SW480 (cell line): ENCODE measurements at places on chromosomes 11 and 22.

DNA sequence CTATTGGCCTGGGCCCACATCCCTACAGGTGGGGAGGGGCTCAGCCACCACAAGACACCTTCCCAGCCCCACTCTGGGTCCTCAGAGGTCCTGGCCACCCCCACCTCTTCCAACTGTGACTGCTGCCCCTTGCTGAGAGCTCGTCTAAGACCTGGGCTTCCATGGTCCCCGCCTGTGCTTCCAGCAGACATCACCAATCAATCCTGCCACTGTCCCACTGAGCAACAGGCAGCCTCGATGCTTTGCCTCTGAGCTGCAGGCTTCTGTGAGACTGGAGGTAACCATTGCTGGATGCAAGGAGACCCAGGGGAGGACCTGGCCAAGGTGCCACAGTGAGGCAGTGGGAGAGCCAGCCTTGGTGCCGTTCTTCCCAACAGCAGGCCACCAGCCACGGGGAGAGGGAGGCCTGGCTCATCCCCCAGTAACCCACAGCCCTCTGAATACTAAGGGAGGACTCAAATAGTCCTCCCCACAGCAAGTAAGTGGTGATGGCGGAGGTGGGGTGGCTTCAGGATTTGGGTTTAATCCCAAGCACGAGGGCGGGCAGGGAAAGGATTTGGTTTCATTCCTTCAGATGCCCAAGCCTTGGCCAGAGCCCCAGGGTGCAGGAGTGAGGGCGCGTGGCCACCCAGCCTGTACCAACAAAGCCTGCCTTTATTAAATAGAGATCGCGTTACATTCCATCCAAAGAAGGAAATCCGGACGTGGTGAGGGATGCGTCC, 5.5 kb upstream of the FADS3 start:
- DNase-seq = no peak

- DNase-seq = no peak
Measured at GRCh38 chr11:17939542-17939941, 73.3 kb downstream of the SERGEF start.

GRCh38 chr22:31628969-31629708, 32.9 kb downstream of the PISD start:
- DNase-seq = no peak

DNA sequence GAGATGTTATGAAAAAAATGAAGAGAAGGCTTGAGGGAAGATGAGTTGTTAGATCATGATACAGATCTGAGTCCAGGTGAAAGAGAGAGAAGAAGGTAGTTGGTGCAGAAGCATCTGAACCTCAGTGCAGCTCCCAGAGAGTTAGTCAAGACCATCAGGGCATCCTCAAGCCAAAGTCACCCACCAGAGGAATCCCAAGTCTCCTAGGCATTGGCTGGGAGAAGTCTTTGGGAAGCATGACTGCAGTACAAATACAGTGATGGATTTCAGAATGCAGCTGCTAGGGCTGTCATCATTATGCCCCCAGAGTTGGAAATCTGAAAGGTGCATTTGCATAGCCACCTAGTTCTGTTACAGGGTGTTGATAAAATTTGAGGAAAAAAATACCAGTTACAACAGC, 59.7 kb upstream of the GALNT18 start:
- DNase-seq = no peak

DNA sequence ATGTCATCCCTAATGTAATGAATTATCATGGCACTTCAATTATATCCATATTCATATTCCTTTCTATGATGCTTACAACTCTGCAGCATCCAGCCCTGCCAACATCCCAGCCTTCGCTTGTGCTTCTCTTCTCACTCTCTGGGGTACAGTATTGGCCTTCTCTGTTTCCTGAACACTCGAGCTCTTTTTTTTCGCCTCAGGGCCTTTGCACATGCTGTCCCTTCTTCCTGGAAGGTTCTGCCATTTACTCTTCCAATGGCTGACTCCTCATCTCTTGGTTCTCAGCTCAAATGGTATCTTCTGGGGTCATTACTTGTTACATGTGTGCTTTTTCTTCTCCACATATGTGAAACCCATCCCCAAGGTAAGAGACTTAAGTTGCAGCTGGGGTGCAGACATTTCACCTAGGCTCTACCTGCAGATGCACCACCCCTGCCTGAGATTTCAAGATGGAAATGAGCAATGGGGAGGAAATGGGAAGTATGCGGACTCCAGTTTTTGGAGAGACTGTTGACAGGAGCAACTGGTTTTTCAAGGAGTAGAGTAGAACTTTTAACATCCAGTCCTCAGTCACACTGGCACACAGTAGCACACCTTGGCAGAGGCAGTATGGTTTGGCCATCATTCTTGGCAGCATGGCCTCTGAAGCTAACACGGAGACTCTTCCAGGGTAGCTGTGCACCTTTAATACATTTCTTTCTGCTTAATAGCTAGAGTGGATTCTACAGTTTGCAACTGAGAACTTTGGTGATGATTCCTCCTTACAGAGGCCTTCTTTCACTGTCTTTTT, 42.4 kb upstream of the DMC1 start:
- DNase-seq = no peak

DNA sequence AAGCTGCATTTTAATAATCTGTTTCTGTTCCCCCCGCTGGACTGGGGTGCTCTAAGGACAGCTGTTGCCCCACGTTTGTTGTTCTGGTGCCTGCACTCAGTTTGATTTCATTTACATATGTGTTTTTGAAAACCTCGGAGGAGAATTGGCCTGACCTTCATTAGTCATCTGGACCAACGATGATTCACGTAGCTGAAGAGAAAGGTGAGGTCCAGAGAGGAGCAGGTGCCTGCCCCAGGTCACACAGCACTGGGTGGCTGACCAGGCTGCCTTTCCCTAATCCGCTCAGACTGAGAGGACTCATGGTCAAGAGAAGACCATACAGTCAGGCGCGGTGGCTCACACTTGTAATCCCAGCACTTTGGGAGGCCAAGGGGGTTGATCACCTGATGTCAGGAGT, 3.8 kb downstream of the CSDC2 start:
- no peak for DNase-seq

DNA sequence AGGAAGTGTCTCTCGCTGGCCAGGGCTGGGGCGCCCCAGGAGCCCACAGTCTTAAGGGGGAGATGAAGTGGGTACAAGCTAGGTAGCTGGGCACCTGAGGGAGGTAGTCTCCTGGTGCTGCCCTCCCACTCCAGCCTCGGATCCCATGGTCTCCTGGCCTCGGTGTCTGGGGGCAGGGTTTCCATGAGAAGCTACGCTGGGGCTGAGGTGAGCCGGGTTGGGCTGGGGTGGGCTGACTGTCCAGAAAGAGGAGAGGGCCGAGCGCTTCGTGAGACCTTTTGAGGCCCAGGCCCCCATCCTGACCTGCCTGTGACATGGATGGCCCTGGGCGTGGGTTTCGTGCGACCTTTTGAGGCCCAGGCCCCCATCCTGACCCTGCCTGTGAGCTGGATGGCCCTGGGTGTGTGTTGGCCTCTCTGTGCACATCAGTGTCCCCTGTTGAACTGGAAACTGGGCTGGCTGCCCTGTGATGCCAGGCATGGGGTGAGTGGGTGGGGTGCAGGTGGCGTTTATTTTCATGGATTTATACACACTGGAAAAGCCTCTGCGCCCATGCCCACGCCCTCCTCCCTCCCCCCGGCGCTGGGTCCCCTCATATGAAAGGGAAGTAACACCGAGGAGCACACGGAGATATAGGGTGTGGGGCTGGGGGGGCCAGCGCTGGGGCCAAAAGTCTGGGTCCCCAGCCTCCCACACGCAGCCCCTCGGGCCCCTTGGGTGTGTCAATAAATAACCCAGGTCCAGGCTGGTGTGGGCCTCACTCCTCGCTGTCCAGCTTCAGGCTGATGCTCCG, 8.6 kb downstream of the AIP start:
- no peak for DNase-seq

- DNase-seq = no peak
Measured at GRCh38 chr11:66317723-66318599, 1.1 kb upstream of the CD248 start.

DNA sequence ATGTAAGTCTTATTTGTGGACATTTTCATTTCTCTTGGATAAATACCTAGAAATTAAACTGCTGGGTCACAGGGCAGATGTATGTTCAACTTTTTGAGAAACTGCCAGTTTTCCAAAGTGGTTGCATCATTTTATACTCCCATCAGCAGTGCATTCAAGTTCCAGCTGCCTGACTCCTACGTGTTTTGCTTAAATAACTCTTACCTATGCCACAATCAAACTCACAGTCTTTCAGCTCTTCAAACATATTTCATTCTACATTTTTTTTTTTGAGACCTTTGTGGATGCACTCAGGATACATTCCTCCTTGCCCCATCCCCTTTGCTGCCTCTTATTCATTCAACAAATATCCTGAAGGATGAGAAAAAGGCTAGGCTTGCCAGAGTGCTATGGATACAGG, 9.2 kb downstream of the TCF20 start:
- DNase-seq = no peak

DNA sequence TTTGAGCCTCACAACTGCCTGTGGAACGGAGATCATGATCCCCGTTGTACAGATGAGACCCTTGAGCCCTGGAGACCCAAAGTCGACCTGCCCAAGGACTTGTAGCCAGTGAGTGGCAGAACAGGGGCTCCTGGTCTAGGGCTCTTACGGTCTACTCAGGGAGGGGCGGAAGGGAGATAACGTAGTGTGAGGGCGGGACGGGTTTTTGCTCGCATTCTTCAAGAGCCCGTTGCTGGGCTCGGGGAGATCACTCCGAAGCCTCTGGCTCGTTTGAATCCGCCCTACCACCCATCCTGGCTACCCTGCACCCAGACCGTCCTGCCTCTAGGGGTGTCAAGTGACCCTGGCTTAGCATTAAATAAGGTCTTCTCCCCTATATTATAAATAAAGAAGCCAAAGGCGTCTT, 639 bp downstream of the CRY2 start:
- DNase-seq = peak; percentile 51

DNA sequence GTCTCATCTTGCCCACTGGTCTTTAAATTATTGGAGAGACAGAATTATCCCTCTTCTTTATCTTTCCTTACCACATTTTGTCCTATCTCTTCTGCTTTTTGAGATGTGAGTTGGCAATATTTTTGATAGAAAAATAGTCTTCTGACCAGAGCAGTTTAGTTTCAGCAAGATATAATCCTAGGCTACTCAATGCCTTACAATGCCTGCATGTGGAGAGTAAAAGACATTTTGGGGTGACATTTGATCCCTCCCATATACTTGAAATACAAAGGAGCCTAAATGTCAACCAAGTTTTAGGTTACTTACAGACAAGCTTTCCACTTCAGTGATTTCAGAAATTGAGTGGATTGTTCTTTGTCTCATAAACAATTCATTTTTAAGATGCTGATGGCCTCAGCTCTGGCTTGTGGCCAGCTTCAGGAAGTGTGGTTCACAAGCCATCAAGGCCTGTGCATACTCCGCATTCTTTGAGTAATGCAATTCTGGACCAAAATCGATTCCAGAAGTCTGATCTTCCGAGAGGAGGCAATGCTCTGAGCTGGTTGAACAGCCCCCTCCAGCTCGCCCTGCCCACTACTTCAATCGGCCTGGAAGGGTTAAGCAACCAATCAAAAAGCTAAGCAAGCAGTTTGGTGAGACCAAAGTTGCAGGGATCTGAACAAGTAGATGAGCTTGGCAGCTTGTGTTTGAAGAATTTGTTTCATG, 274.4 kb downstream of the BLID start:
- no peak for DNase-seq

DNA sequence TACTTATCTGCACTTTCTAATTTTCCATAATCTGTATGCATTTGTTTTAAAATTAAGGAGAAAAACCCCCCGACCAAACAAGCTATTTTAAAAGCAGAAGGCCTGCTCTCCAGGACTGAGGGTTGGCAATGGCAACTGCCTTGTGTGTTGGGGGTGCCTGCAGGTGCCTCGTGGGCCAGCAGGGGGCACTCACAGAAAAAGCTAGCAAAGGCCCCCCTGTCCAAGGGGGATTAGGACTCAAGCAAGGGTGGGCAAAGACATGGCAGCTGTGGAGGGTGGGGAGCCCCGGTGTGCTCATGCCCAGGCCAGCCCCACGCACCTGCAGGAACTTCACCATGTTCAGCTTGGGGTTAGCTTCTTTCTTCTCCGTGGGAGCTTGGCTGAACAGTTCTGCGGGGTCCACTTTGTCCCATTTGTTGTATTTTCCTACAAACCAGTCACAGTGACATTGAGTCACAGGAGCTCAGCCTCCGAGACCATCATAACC, 10.3 kb downstream of the TOP3B start:
- DNase-seq = no peak

DNA sequence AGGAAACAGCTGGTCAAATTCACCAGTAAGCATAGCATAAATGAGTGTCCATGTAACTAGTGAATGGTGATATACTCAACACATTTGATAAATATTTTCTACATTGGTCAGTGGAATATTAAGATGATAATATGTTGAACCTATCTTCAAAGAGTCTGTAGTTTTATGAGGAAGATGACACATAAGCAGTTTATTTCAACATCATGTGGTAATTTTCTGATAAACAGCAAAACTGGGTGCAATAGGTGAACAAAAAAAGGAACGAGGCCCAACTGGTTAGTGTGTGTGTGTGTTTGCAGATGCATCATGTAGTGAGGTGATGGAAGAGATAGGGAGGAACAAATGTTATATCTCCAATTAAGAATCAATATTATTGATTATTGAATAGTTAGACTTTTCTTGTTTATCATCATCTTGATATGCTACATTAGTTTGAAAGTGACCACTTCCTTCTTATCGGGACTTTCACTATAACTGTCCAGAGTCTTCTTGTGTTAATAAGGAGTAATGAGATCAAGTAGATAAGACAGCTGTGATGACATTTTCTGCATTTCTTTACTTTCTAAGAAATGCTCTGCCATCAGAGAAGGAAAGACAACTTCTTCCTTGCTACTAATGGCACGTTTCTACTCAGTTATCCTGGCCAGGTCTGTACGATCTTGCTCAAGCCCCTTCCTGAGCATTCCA, 270.7 kb downstream of the ETS1 start:
- DNase-seq = no peak

- DNase-seq = peak; percentile 37
Measured at GRCh38 chr11:132114185-132114584, 743.8 kb downstream of the NTM start.

DNA sequence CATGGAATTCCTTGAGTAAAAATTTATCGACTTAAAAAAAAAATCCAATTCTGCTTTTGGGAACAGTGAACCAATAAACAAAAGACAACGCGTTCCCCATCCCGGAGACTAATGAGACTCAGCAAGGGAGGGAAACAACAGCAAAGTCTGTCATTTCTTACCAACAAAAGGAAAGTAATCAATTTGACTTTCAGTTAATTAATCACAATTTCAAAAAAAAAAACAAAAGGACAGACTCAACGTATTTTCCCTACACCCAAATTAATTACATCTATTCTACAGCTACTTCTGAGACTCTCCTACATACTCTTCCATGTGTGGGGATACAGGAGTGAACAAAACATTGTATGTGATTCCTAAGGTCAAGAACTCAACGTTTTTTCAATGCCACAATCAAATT, 1.9 kb downstream of the RDX start:
- no peak for DNase-seq

GRCh38 chr11:26704249-26704648, 17.6 kb downstream of the SLC5A12 start:
- no peak for DNase-seq

- peak; percentile 74 for DNase-seq
Measured at GRCh38 chr11:26649884-26650283, 72.0 kb downstream of the SLC5A12 start.

GRCh38 chr22:33418484-33418883, 360.3 kb upstream of the SYN3 start:
- no peak for DNase-seq

- DNase-seq = peak; percentile 82
Measured at GRCh38 chr11:100778166-100778785, 91.2 kb downstream of the ARHGAP42 start.

- no peak for DNase-seq
Measured at GRCh38 chr11:98061858-98062257, 958.9 kb upstream of the CNTN5 start.

GRCh38 chr11:64251016-64251752, at the start of gene PLCB3:
Gene PLCB3 (plus strand): TSS chr11:64251530. CDS start chr11:64251650, 120 bp downstream.
- peak; percentile 39 for DNase-seq

- DNase-seq = no peak
Measured at GRCh38 chr11:124238512-124238911, 2.4 kb upstream of the OR8G1 start.
